ENCODE measurements at places on chromosomes 2 and 18.

- DNase-seq = no peak
These were observed 360.2 kb downstream of the SETBP1 start for GRCh38 chr18:45040879-45041278.

DNA sequence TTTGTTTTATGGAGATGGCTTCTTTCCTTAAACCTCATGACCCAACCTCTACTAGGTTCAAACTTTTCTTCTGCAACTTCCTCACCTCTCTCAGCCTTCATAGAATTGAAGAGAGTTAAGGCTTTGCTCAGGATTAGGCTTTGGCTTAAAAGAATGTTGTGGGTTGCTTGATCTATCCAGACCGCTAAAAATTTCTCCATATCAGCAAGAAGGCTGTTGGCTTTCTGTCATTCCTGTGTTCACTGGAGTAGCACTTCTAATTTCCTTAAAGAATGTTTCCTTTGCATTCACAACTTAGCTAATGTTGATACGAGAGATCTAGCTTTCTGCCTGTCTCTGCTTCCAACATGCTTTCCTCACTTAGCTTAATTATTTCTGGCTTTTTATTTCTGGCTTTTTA is 58.1 kb upstream of the KYNU start:
- no peak for DNase-seq

- no peak for DNase-seq
These were observed 46.0 kb downstream of the TNS1 start for GRCh38 chr2:217956586-217957457.

GRCh38 chr2:135985826-135986393 is 484 bp upstream of the DARS1 start:
- peak; percentile 69 for DNase-seq

DNA sequence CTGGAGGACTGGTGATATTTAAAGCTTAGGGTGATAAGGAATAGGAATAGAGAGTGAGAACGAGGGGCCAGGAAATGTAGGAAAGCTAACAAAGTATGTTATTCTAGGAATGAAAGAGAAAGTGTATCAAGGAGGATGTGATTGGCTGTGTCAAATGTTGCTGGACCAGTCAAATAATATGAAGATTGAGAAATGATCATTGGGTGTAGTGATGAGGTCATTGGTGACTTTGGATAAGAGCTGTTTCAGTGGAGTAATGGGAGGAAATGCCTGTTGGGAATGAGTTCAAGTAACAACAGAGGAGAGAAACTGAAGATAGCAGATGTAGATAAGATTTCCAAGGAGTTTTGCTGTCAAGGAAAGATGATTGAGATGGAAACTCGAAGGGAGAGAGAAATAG is 74.4 kb downstream of the UBE2E3 start:
- no peak for DNase-seq

GRCh38 chr2:20130821-20131645 is 79.6 kb upstream of the LAPTM4A start:
- DNase-seq = no peak

- DNase-seq = no peak
These were observed 51.7 kb upstream of the TFCP2L1 start for GRCh38 chr2:121336528-121337294.

DNA sequence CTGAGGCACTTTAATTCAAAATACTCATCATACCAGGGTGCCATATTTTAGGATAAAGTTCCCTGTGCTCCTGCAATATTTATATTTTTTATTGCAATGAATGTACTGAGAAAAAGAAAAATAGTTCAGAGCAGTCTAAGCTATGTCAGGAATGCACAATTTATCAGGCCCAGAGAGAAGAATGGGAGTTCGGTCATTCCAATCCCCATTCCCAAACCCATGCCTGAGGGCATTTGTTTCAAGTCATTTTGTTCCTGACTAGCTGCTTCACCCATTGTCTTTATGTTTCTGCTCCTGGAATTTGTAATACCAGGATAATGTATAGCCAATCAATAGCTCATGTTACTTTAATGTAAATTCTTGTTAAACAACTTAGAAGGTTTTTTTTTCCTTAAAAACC is 24.4 kb upstream of the FTCDNL1 start:
- DNase-seq = no peak

DNA sequence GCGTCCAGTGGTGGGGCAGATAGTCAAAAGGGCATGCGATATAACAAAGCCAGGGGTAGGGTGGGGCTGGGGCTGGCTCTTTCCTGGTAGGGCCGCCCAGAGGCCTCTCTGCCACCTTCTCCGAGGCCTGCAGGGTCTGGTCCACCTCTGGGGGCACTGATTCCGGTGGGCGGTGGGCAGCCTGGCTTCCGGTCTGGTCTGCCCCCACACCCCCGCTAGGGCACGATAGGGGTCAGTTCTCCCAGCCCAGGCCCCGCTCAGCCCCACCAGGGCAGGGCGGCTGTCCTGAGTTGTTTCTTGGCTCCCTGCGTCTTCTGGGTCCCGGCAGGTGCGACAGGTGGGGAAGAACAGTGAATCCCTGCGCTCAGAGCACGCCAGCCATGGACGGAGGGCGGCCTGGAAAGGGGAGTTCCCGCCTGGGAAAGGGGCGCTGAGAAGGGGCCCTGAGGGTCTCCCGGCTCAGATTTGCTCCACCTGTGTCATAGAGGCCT is 707 bp upstream of the ERFE start:
- no peak for DNase-seq

- peak; percentile 38 for DNase-seq
These were observed 81.5 kb downstream of the ZNF407 start for GRCh38 chr18:74679006-74679678.

DNA sequence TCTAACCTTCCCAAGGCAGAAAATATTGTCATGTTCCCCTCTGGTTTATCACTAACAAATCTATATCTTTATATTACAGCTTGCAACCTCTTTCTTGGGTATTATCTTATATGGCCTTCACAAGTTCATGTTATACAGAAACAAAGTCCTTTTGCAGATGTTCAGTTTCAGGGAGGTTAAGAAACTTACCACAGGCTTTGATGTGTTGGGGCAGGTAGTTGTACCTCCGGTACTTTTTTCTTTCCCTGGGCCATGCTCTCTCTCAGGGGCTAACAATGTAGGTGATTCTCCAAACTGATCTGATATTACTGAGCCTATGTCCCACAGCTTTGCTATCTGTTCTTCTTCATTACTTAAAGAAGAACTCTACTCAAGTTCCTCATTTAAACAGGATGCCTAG is 548.9 kb upstream of the SYT4 start:
- DNase-seq = no peak

All from GM12878 (cell line).